Stimulated activated CD8-positive, alpha-beta memory T cell treated with anti-CD3 and anti-CD28 coated beads, Interleukin-15, amount 100 ng/mL, for 24 hours (primary cell): ENCODE measurements at places on chromosomes 2 and 18.

- no peak for DNase-seq
Measured at GRCh38 chr18:77197073-77197472, 52.6 kb upstream of the GALR1 start.

- DNase-seq, result no peak
Measured at GRCh38 chr2:200968162-200968561, 4.7 kb upstream of the ORC2 start.

- no peak for DNase-seq
Measured at GRCh38 chr2:11406267-11406957, 59.5 kb downstream of the E2F6 start.

- DNase-seq, result no peak
Measured at GRCh38 chr2:18373081-18373480, 187.4 kb downstream of the RDH14 start.

DNA sequence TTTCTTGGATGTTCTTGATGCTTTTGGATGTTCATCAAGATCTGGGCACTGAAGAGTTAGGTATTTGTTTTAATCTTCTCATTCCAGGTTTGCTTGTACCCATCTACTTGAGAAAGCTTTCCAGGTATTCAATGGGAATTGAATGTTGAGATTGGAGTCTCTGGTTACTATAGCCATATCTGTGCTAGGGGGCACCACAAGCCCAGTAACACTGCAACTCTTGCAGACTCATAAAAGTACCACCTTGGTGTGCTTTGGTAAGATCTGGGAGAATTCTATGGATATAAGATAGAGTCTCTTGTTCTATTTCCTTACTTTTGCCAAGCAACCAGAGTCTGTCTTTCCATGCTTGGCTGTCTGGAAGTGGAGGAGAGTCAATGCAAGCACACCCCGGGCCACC is 518.9 kb upstream of the VRK2 start:
- no peak for DNase-seq

DNA sequence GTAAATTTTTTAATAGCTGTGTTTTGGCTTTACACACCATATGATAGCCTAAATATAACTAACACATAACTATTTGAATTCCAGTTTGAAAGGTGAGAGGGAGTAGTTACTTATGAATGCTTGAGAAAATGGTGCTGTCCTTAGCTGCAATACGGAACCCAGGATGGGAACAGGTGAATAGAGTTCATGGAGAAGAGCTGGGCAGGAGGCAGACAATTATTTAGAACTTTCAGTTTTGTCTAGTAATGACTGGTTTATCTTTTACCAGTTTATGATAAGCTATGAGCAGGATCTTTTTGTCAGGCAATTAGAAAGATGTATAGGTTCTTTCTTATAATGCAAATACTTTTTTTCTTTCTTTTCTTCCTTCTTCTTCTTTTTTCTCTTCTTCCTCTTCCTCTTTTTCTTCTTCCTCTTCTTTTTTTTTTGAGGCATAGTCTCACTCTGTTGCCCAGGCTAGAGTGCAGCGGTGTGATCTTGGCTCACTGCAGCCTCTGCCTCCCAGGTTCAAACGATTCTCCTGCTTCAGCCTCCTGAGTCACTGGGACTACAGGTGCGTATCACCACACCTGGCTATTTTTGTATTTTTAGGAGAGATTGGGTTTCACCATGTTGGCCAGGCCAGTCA is 25.9 kb downstream of the UBR3 start:
- no peak for DNase-seq

DNA sequence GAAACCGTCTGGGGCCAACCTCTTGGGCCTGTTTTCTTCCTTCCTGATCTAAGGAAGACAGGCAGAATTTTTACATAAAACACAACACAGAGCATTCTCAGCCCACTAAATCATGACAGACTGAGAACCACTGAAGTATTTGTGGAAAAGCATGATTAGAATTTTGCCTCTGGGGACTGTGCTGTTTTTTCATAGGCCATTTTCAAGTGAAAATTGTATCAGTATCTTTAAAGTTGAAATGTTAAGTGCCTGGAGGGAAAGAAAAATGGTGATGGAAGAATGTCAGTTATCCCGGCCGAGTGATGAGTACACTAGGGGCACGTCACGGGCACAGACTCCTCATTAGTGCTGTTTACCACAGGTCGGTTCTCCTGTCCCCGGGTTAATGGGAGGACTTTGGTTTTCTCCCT is 36.9 kb downstream of the EHD3 start:
- DNase-seq, result no peak

GRCh38 chr2:54955358-54956110 is 94.7 kb downstream of the RTN4 start:
- no peak for DNase-seq

DNA sequence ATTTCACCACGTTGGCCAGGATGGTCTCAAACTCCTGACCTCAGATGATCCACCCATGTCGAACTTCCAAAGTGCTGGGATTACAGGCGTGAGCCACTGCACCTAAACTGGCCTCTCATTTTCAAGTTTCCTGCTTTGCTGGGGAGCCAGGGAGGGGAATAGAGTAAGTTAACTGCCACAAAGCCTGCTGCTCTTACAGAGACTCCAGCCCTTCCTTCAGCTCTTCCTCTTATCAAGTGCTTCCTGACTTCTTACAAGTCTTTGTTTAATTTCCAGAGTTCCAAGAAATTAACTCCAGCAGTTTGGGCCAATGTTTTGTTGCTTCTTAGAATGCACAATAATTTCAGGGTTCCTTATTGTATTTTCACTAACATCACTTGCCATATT is 24.3 kb upstream of the UBE2F start:
- no peak for DNase-seq

- peak; percentile 17 for DNase-seq
Measured at GRCh38 chr18:961644-962355, 57.1 kb downstream of the ADCYAP1 start.

GRCh38 chr18:59696311-59697235 is 650 bp downstream of the CCBE1 start:
- no peak for DNase-seq

- DNase-seq, result no peak
Measured at GRCh38 chr2:1010415-1010930, 59.8 kb downstream of the SNTG2 start.

DNA sequence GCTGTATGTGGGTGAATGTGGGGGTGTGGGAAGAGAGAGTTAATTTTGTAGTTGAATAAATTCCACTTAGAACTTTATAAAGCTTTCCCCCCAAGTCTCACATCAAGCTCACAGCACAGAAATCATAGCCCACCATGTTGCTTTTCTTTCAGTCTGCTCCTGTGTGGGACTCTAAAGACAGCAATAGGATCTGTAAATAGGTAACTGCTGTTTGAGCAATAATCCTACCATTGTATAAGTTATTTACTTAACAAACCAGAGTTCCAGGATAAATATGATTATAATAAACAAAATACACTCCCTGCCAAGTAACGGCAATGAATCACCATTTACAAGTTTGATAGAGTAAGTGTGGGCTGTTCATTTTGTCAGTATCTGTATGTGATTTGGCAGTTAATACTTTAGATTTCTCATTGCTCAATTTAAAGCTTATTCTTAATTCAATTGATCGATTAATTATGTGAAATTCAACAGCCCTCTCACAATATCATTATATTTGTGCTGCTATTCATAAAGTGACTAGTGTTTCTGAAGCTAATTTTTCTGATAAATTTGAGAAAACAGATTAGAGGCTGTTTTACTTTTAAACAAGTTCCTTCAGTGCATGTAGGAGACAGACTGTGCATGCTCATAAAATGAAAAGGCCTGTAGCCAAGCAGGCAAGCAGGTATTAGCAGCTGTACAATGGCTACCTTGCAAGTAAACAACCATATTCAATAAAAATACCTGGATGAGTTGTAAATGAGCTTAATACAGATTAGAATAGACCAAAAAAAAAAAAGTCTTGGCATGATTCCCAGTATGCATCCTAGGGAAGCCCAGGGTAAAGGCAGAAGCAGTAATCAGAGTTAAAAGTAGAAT is 142.7 kb downstream of the PDE11A start:
- no peak for DNase-seq

DNA sequence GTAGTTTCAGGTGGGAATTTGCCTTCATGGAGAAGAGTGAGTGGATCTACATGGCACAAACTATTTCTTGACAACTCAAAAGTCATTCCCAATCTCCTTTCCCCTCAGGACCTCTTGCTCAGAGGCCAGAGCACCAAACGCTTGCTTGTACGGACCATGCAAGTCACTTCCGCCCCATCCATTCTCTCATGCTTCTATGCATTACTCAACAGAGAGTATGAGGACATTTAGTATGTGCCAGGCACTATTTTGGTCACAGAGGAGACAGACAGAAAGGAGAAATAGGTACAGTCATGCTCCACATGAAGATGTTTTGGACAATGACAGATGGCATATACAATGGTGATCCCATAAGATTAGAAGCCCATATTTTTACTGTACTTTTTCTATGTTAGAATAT is 117.5 kb downstream of the ACTR3 start:
- no peak for DNase-seq

DNA sequence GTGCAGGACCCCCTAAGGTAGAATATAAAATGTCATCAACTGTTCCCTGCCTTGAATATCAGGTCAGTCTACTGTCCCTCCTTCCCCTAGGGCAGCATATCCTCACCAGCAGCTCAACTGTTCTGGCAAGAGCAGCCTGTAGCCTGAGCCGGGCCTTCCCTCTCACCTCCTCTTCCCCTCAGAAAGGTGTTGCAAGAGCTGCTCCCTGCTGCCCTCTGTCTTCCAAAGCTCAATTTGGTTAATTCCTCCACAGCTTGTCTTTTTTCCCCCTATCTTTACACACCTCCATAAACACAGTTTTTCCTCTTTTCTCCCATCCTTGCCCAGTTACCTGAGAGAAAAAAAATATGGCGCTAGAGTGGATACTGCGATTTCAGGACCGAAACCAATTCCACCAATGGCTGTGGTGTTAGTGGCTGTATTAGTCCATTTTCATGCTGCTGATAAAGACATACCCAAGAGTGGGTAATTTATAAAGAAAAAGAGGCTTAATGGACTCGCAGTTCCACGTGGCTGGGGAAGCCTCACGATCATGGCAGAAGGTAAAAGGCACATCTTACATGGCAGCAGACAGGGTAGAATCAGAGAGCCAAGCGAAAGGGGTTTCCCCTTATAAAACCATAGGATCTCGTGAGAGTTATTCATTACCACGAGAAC is 184.7 kb downstream of the MREG start:
- no peak for DNase-seq

- no peak for DNase-seq
Measured at GRCh38 chr18:75231053-75231406, 20.4 kb downstream of the TSHZ1 start.

- no peak for DNase-seq
Measured at GRCh38 chr2:225108805-225109204, 66.5 kb upstream of the DOCK10 start.

- no peak for DNase-seq
Measured at GRCh38 chr2:239934571-239935171, 90.5 kb downstream of the NDUFA10 start.

DNA sequence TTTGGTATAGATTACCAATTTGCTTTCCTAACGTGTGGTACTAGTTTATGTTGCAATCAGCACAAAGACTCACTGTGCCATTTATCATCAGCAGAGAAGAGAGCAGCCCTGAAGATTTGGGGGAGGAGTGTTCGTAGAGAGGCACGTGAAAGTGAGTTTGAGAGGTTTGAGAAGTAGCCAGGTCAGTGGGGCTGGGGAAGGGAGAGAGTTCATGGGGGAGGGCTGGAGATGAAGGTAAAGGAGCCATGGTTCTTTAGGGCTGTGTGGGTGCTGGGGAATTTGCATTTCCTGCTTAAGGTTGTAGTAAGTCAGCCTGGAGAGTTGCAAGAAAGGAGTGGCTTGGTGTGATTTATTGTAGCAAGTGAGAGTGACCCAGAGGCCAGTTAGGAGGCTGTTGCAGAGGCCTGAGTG is 172.1 kb downstream of the NEDD4L start:
- no peak for DNase-seq

DNA sequence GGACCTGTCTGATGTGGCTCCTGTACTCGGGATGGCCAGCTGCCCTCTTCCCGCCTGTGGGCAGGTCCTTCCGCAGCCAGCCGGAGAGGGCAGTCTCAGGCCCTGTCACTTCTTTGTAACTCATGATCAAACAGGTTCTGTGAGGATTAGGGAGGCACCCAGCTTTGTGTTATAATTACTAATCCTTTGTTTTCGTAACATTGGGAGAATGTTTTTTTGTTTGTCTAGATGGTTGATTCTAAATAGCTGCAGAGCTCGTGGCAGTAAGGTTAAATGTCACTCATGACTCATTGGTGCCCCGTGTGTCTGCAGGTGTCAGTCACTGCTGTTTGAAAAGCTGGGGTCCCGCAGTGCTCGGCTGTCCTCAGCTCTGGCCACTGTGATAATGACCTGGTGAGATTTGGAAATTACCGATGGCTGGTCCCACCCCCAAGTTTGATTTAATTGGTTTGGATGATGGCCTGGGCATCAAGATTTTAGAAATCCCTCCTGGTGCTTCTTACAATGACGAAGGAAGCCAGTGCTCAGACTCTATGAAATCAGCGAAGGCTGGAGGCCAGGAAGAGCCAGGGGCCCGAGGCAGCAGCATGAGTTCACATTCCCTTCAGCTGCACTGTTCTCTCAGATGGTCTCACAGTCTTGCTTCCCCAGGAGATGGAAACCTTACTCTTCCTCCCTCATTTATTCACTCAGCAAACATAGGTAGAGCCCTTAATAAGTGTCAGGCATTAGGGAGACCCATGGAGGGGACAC is 172.8 kb downstream of the VAPA start:
- no peak for DNase-seq

DNA sequence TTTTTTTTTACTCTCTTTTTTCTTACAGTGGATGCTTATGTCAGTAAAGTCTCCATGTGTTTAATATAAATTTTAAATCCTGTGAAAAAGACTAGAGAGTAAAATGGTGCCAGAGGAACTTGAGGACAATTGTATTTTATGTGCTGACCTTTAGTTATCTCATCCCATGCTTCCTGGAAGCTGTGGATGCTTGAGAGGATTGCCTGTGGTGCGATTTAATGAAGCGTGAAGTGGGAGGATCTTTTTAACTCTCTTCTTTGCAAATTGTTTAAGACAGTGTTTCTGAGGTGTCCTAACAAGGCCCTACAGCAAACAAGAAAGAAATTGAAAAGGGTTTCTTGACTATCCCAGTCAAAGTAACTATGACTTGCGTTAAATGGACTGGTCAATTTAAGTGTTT is 84.2 kb downstream of the DTNA start:
- no peak for DNase-seq

DNA sequence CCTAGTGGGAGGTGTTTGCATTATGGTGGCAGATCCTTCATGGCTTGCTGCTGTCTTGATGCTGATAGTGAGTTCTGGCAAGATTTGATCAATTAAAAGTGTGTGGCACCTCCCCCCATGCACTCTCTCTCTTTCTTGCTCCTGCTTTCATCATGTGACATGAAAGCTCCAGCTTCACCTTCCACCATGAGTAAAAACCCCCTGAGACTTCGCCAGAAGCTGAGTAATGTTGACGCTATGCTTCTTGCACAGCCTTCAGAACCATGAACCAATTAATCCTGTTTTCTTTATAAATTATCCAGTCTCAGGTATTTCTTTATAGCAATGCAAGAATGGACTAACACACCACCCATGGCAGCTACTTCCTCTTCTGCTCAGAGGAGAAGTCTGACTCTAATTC is 2181.4 kb upstream of the PIK3C3 start:
- DNase-seq, result no peak
